ENCODE measurements at places on chromosomes 3 and 15.

GRCh38 chr3:129635656-129636055, 29.2 kb upstream of the PLXND1 start:
- no peak for DNase-seq

DNA sequence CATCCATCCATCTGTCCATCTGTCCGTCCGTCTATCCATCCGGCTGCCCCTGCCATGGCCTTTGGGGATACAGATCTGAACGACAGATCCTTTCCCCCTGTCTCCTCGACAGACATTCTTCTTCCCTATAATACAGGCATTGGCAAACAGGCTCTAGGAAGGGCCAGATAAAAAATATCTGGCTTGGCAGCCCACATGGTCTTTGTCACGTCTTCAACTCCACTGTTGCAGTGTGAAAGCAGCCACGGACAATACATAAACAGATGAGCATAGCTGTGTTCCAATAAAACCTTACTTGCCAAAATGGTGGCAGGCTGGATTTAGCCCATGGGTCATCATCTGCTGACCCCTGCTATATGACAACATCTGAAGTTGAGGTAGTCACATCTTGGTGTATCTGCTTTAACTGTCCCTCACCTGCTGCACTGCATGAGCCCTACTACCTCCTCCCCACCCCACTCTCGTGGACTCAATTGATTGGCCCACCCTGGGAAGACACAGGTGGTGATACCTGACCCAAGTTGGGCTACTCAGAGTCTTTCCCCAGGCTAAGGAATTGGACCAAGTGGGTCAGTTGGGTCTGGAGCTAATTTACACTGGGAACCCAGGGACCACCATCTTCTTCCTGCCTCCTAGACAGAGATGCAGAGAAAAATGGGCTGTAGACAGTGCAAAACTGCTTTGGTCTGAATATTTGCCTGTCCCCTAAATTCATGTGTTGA, 128.4 kb upstream of the SMAD3 start:
- DNase-seq: no peak

GRCh38 chr15:93671387-93671943, 559.9 kb upstream of the MCTP2 start:
- no peak for DNase-seq

DNA sequence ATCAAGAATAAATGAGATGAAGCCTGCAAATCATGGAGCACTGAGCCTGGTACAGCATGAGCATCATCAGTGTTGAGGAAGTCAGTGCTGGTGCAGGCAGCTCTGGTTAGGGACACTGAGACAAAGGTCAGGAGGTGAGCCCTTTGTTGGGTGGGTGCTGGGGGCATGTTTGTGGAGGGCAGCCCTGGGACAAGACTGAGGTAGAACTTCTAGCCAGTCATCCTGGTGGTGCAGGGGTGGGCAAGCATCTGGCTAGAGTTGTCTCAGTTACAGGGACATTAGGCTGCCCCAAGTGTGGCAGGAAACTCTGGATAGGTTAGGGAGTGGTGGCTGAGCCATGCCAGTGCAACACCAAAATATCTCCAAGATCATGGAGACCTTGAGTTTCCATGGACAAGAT, 27.3 kb downstream of the WNT5A start:
- no peak for DNase-seq

GRCh38 chr3:124019291-124019690, 27.4 kb upstream of the ROPN1 start:
- DNase-seq: no peak

- DNase-seq: no peak
These were observed 6.9 kb downstream of the TSC22D2 start for GRCh38 chr3:150414959-150415358.

DNA sequence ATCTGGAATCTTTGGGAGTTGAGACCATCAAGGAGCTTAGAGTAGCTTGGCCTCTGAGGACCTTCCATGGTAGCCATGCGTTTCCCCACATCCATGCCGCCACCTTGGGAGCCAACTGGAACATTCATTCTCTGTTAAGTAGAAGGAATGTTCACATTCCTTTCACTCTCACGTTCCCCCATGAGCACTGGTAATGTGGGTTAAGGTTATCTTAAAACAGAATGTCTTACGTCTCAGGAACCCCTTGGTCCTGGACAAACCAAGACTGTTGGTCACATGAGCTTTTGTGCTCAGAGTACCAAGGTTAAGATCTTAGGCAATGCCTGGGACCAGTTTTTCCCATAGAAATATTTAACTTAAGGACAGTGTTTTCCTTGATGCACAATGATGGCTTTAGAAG, 211.7 kb upstream of the UBE2E1 start:
- DNase-seq: no peak

DNA sequence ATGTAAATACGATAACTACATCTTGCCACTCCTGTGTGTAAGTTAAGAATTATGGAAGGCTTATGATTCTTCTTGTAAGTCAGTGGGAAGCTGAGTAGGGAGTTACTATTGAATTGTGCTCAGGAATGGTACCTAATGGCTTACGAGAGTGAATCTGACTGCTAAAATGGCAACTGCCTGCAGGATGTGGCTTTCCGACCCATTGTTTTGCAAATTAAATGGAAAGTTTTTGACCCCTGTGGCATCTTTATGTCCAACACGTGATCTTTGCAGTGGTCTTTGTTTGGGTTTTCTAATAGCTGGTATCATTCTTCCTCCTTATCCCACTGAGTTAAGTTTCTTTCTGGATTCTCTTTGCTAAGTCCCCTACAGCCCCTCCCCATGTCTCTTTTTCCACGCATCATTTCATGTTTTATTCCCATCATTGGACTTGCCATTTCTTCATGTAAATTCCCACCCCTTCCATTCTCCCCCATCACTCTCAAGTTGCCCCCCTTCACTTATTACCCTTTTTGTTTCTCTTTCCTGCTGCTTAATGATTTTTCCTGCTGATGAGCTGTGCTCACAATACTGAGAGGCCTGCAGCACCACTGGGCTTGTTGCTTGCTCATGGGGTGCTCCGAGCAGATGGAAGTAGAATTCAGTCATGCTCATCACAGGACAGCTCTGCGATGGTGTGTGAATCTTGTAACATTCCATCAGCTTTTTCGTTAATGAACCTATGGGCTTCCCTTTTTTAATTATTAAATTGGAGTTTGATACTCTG, 428.2 kb upstream of the IL12A start:
- DNase-seq: no peak

GRCh38 chr3:23590424-23591273, 215.1 kb upstream of the UBE2E1 start:
- DNase-seq: no peak

GRCh38 chr3:170480111-170480510, 61.4 kb downstream of the CLDN11 start:
- DNase-seq: no peak

- DNase-seq: no peak
These were observed 985.7 kb downstream of the NSUN3 start for GRCh38 chr3:95048564-95048963.

- no peak for DNase-seq
These were observed 2.3 kb upstream of the OR5K3 start for GRCh38 chr3:98388147-98388546.

- DNase-seq: no peak
These were observed 139.8 kb upstream of the SEMA6D start for GRCh38 chr15:47577461-47577860.
